ENCODE measurements at places on chromosomes 1 and 21. TPM values are rescaled to one million over a fixed set of nuclear protein-coding genes. Genes with fewer than 3 reads are reported as not detected.

GRCh38 chr1:232011961-232012360 lies 385.4 kb downstream of the DISC1 start:
- no peak overlapping the region for H3K4me3 ChIP-seq
- no peak overlapping the region for H3K27ac ChIP-seq
- H3K27me3 ChIP-seq, result no peaks in the 10 kb centered on the region
- no peaks in the 10 kb centered on the region for H3K36me3 ChIP-seq
- DNase-seq, result no peak

DNA sequence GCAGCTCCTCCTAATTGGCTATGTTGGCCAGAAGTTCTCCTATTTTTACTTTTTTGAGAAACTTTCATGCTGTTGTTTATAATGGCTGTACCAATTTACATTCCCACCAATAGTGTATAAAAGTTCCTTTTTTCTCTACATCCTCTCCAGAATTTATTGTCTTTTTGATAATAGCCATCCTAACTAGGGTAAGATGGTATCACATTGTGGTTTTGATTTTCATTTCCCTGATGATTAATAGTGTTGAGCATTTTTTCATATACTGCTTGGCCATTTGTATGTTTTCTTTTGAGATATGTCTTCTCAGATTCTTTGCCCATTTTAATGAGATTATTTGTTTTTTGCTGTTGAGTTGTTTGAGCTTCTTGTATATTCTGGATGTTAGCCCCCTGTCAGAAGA lies 46.8 kb downstream of the NTMT2 start:
- no peak overlapping the region for H3K27ac ChIP-seq
- DNase-seq, result no peak
- no peaks in the 10 kb centered on the region for H3K36me3 ChIP-seq
- H3K4me3 ChIP-seq, result no peak overlapping the region

Gene CLIC6
- total RNA-seq, result 10.0 TPM

GRCh38 chr1:180181048-180181447 lies 26.4 kb downstream of the QSOX1 start:
- H3K27me3 ChIP-seq, result no peaks in the 10 kb centered on the region
- no peaks in the 10 kb centered on the region for H3K4me1 ChIP-seq
- no peak overlapping the region for H3K4me3 ChIP-seq
- DNase-seq, result no peak
- no peak overlapping the region for H3K27ac ChIP-seq

GRCh38 chr1:185720633-185721272 lies 13.4 kb upstream of the HMCN1 start:
- no peak for DNase-seq
- H3K4me1 ChIP-seq, result no peaks in the 10 kb centered on the region
- H3K4me3 ChIP-seq, result no peak overlapping the region
- H3K27ac ChIP-seq, result no peak overlapping the region
